ENCODE measurements at places on chromosomes 7 and 10. TPM values are rescaled to one million over a fixed set of nuclear protein-coding genes. Genes with fewer than 3 reads are reported as not detected.

The SPDYE18 gene
- total RNA-seq: 0.42 TPM

The AKR1C4 gene
- not detected for total RNA-seq

The OR6B1 gene
- total RNA-seq: not detected

The AKR1C8 gene
- total RNA-seq: not detected

The OR2F2 gene
- not detected for total RNA-seq

Data from activated CD8-positive, alpha-beta memory T cell treated with anti-CD3 and anti-CD28 coated beads for 36 hours (primary cell).